GM12892 (cell line): ENCODE measurements at places on chromosomes 5 and 9.

GRCh38 chr9:121678501-121679022, 27.1 kb downstream of the DAB2IP start:
- DNase-seq: no peak

DNA sequence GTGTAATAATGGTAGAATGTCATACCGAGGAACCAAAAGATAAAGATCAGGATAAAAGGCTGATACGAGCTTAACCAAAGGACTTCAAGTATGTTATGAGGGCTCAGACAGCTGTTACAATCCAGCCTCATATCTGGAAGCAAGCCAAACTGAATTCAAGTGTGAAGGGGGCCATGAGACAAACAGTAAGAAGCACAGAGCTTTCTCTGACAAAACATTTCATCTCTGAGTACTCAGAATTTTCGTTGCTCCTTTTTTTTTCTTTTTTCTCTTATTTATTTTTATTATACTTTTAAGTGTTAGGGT, 52.9 kb upstream of the CD180 start:
- no peak for DNase-seq

DNA sequence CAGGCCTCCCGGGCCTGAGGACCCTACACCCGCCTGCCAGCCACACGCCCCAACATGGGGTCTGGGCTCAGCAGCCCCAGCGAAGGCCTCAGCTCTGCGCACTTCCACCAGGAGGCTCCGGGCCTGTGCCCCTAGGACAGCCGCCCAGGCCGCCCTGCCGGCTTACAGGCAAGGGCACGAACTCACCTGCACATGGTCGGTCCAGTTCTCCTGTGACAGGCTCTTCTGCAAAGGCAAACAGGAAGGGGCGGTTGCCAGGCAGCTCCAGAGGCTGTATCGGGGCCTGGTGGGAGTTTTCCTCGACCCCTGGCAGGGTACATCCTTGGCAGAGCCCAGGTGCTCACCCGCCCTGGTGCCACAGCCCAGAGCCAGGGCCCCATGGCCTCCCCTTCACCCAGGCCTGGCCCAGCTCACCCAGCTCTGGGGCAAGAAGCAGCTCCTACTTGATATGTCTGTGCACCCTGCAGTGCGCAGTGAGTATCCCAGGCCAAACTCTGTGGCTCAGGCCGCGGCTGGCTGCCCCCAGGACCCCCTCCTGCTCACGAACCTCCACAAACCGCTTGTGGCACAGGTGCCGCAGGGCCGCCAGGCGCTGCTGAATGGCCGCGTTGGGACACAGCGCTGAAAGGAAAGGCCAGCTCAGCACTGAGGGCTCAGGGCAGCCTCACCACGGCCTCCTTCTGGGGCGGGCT, 52.2 kb upstream of the NRARP start:
- DNase-seq: no peak

GRCh38 chr9:35656831-35657545, 831 bp downstream of the RMRP start:
- DNase-seq: no peak

GRCh38 chr5:81046041-81046440, 85.9 kb downstream of the RASGRF2 start:
- DNase-seq: no peak

DNA sequence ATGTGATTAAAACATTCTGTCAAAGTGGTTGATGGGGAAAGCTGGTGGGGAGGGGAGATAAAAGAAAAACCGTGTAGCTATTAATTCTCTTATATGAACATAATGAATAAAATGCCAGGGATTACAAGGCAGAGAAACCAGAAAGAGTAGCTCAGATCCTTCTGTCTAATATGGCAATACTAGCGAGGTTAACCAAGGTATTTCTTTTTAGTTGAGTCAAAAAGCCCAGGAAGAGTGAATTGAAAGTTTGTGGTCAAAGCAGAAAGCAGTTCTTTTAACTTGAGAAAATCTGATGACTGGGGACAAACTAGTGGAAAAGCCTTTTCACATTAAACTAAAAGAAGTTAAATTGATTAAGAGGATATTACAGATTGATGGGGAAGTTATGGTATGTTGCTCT, 76.0 kb downstream of the ERBIN start:
- DNase-seq: no peak

- DNase-seq: no peak
Measured at GRCh38 chr9:99249619-99250018, 27.5 kb downstream of the SEC61B start.

DNA sequence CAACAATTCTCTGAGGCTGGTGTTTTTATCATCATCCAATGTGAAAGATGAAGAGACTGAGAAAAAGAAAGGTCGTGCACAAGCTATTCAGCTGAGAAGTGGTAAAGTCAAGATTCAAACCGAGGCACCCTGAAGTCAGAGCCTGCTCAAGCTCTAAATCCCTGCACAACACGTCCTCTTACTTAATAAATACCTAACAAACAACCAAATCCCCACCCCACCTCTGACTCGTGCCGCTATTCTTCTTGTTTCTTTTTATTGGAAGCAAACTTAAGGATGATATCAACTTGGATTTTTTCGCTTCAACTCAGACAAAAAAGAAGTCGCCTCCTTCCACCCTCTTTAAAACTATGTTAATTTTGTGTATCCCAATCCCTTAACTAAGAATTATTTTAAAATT, 140.2 kb downstream of the CEP120 start:
- no peak for DNase-seq

DNA sequence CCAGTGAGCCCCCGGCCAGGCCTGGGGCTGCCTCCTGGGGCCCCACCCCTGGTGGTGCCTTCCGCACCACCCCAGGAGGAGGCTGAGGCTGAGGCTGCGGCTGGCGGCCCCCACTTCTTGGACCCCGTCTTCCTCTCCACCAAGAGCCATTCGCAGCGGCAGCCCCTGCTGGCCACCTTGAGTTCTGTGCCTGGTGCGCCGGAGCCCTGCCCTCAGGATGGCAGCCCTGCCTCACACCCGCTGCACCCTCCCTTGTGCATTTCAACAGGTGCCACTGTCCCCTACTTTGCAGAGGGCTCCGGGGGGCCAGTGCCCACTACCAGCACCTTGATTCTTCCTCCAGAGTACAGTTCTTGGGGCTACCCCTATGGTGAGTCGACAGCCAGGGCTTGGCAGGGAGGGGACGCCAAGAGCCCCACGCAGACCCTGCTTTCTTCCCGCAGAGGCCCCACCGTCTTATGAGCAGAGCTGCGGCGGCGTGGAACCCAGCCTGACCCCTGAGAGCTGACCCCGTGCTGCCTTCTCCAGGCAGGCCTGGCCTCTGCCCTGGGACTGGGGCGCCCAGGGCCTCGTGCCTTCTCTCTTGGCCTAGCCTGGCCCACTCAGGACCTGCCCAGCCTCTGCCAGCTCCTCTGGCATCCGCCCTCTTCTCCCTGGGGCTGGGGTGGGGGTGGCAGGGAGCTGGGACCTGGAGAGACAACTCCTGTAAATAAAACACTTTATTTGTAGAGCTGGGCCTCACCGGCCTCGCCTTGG, 4.0 kb upstream of the EHMT1 start:
- DNase-seq: no peak

GRCh38 chr5:178201221-178201926, 3.0 kb upstream of the HNRNPAB start:
- no peak for DNase-seq

- no peak for DNase-seq
Measured at GRCh38 chr9:21001581-21001980, 29.9 kb downstream of the HACD4 start.

GRCh38 chr5:67306965-67307607, 110.5 kb upstream of the CD180 start:
- no peak for DNase-seq

DNA sequence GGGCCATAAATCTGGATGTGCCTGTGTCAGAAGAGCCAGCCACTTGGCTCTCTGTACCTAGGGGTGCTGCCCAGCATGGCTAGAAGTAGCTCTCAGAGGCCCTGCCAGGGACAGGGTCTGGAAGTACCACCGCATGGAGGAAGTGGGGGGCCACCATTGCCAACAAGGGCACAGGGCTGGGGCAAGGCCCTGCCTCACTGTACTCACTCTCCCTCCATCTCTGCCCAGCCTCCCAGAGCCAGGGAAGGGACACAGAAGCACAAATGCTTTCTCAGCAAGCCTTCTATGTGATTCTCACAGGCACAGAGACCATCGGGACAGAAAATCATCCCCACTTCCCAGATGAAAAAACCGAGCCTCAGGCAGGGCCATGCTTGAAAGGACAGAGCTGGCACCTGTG, 138.1 kb downstream of the C5orf15 start:
- DNase-seq: no peak

- DNase-seq: no peak
Measured at GRCh38 chr5:41747301-41747700, 122.9 kb downstream of the OXCT1 start.

DNA sequence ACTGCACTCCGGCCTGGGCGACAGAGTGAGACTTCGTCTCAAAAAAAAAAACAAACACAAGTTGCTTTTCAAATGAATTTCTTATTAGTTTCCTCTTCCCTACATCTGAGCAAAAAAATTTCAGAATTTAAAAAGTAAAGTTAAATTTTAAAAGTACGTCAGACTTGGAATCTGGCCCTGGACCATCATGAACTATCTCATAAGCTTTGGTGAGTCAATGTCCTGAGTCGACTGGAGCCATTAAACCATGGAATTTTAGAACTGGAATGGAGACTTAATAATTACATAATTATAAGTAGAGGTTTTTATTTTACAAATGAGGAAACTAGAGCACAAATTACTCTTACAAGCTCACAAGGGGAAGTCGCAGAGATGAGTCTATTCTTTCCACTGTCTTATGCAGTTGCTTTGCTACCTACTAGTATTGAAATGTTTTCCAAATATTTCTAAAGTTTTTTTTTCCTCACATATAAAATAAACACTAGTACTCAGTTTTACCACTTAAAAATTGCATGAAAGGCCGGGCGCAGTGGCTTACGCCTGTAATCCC, 98.0 kb upstream of the ZNF608 start:
- DNase-seq: no peak

DNA sequence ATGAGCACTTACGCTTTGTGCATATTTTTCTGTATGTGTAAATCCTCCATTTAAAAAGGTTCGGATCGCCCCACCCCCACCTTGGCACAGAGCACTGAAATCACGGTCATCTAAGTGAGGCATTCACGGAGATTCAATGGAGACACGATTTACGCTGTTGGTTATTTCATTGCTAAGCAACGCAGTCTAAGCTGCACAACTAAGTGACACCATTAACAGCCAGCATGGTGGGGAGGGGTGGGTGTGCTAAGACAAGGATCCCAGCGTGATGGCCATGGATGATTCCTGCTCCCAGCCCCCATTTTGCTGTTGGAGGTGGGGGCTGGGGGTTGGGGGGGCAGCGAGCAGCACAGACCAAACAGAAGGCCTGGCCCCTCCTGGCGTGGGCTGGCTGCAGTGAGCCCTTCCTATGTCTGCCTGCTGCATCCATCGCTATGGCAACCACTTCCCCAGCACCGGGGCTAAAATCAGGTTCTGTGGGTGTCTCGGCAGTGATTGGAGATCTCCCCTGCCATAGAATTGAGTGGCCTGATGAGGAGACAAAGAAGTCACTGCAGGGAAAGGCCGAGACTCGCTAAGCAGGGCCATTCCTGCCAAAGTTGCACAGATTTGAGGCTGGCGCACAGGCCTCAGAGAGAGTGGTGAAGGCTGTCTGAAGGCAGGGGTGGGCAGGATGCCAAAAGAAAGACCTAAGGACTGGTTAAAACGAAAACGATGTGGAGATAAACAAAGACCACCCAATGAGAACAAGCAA, 14.3 kb upstream of the MARCHF6 start:
- DNase-seq: no peak

GRCh38 chr5:96236051-96236450, 197.0 kb downstream of the PCSK1 start:
- no peak for DNase-seq

- peak; percentile 32 for DNase-seq
Measured at GRCh38 chr5:135398160-135398854, 724 bp downstream of the MACROH2A1 start.

DNA sequence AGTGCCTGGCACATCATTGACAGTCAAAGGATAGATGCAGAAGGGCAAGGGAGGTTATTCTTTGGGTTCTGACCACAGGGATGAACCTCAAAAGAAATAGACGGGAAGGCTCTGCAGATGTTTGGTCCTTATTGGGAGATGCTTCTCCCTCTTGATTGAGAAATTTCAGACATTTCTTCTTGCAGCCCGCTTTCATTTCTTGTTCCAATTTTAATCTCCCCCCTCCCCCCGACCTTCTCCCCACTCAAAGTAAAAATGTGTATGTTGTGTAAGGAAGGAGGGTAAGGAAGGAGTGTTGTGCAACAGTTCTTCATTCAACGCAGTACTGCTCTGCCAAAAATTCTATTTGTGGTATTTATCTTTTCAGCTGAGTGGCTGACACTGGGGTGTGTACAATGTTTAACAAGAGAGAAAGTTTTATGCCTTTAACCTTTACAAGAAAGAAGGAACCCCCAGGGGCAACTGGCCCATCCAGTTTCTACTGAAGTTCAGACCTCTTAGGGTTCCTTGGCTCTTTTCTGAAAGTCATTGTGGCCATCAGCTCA, 46.3 kb upstream of the TNFSF15 start:
- no peak for DNase-seq

- DNase-seq: no peak
Measured at GRCh38 chr5:132010989-132011621, 353 bp downstream of the ACSL6 start.

DNA sequence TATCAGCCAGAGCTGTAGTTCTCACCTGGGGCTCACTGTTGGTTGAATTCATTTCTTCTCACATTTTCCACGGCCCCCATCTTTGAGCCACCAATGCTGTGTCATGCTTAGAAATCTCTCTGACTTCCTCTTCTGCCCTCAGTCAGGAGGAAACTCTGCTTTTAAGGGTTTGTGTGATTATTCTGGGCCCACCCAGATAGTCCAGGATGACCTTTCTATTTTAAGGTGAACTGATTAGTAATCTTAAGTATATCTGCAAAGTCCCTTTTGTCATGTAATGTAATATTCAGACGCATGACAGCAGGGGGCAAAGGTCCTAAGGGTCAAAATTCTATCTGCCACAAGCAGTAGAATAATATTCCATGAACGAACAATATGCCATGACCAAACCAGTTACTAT, 88.4 kb downstream of the AK8 start:
- DNase-seq: no peak
